Endothelial cell (in vitro differentiated cells): ENCODE measurements at places on chromosomes 5 and 9. TPM values are rescaled to one million over a fixed set of nuclear protein-coding genes. Genes with fewer than 3 reads are reported as not detected.

The IL7R gene
- 0.54 TPM for total RNA-seq

The ARL10 gene
- 14.5 TPM for total RNA-seq

GRCh38 chr9:132837501-132838286, 40.4 kb downstream of the AK8 start:
- H3K36me3 ChIP-seq, result no peaks in the 10 kb centered on the region
- H3K27ac ChIP-seq, result no peak overlapping the region
- H3K4me1 ChIP-seq, result peaks cover 3% of the 10 kb centered on the region
- no peak for DNase-seq

DNA sequence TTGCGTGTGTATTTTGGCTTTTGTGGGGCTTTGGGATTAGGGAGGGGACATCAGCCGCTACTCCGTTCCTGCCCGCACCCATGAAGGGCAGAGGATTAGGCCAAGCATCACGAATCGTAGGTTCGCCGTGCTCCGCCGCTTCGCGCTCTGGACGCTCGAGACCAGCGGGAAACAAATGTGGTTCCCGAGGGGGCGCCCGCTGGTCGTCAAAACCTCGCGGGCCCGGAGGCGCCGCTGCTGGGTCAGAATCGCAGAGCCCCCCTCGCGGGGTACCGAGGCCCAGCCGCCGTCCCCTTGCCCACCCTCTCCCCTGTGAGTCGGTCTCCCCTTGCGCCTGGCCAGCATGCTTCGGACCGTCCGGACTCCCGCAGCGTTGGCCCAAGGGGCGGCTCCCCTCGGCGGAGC, 2.3 kb upstream of the PAX5 start:
- H3K27me3 ChIP-seq, result peaks cover 24% of the 10 kb centered on the region
- peak; percentile 41 for DNase-seq
- H3K36me3 ChIP-seq, result peaks cover 6% of the 10 kb centered on the region

DNA sequence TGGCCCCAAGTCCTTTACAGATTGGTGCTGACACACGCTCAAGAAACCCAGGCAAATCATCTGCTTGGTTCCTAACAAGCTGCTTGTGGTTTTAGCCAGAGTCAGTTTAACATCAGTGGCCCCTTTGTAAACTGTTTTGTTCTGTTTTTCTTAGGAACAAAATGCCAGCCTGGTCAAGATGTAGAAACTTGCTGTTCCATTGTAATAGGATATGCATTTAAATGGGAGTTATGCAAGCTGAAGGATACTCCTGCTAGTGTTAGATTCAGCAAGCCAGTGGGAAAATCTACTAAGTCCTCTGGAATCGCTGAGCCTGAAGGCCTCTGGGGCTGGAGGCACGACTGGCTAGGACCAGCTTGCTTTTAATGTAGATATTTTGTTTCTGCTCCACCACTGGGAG, 391.1 kb downstream of the TLE4 start:
- no peaks in the 10 kb centered on the region for H3K4me1 ChIP-seq
- DNase-seq, result no peak
- H3K27me3 ChIP-seq, result no peaks in the 10 kb centered on the region

- H3K27me3 ChIP-seq, result peaks cover 8% of the 10 kb centered on the region
- H3K36me3 ChIP-seq, result peaks cover 6% of the 10 kb centered on the region
- no peak overlapping the region for H3K27ac ChIP-seq
- H3K4me3 ChIP-seq, result no peak overlapping the region
- no peak for DNase-seq
Observed at GRCh38 chr9:96160866-96161265, 141.1 kb downstream of the HSD17B3 start.

GRCh38 chr9:123536455-123536868, 180.5 kb downstream of the CRB2 start:
- no peak for DNase-seq
- no peaks in the 10 kb centered on the region for H3K27me3 ChIP-seq
- peaks cover 4% of the 10 kb centered on the region for H3K4me1 ChIP-seq
- H3K27ac ChIP-seq, result no peak overlapping the region

DNA sequence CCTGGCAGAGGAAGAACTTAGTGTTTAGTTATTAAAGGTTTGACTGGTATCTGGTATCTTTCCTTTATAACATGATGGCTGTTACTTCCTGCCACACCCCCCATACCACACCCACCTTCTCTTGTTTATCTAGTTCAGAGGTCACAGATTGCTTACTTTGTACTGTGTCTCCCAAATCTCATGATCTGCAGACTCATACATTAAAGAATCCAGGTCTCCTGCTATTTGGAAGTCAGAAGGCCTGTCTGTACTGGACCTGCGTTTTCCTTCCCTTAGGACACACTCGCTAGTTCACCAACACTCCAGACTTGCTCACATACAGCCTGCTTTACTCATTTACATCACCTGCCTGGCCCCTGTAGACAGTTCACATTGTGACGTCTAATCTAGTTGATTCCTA, 39.3 kb downstream of the NUDT12 start:
- H3K27me3 ChIP-seq, result no peaks in the 10 kb centered on the region
- H3K27ac ChIP-seq, result no peak overlapping the region
- H3K36me3 ChIP-seq, result no peaks in the 10 kb centered on the region
- no peak for DNase-seq

DNA sequence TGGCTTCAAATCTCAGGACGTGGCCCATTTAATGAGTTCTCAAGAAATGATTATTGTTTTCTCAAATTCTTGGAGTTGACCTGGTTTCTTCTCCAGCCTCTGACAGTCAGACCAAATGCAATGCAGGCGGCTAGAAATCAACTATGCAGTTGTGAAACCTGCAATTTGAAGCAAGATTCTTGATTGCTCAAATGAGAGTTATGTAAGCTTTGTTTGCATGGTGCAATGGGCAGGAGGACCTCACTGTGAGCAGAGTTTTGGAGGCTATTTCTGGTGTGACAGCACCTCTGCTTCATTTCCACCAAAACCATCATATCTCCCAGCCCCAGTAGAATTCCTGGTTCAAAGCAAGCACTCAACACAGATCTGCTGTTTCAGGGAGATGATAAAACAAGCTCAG, 500.0 kb upstream of the KLF4 start:
- H3K27me3 ChIP-seq, result peaks cover 2% of the 10 kb centered on the region
- no peak overlapping the region for H3K27ac ChIP-seq
- no peak overlapping the region for H3K4me3 ChIP-seq
- no peaks in the 10 kb centered on the region for H3K4me1 ChIP-seq
- no peaks in the 10 kb centered on the region for H3K36me3 ChIP-seq

GRCh38 chr5:80959138-80959537, 1.0 kb upstream of the RASGRF2 start:
- DNase-seq, result no peak
- peak overlapping the region; percentile 28 for H3K27ac ChIP-seq
- H3K4me1 ChIP-seq, result peaks cover 26% of the 10 kb centered on the region
- peak overlapping the region; percentile 88 for H3K4me3 ChIP-seq
- H3K36me3 ChIP-seq, result peaks cover 12% of the 10 kb centered on the region
